IMR-90 (cell line): ENCODE measurements at places on chromosomes 6 and 20. TPM values are rescaled to one million over a fixed set of nuclear protein-coding genes. Genes with fewer than 3 reads are reported as not detected.

- DNase-seq = no peak
- no peak overlapping the region for H3K4me3 ChIP-seq
- no peaks in the 10 kb centered on the region for H3K36me3 ChIP-seq
These were observed 211.9 kb downstream of the GMDS start for GRCh38 chr6:2033544-2033943.

DNA sequence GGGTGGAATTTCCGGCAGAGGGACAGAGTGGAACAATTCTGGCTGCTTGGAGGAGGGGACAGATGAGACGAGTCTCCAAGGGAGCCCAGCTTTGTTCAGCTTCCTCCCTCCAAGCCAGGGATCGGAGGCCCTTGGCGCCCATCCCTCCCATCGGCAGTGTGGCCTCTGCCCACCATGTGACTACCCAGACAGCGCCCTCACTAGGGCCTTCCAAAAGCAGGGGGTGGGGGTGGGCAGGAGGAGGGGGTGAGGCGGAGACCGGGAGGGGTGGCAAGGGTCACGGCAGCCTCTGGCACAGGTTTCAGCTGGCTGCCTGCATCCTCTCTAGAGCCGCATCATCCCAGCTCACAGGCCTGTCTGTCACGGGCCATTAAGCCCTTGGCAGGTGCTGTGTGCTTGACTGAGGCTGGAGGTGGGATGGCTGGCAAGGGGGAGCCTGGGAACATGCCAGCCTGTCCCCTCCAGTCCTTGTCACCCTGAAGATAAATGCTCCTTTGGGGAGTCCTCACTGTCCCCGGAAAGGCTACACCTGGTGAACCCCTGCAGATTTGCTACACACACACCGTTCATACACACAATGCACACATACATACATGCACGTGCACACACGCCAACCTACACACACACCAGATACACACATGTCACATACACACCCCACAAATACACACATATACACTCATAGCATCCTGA is 6.2 kb upstream of the FGD2 start:
- H3K27me3 ChIP-seq = peaks cover 40% of the 10 kb centered on the region
- H3K27ac ChIP-seq = no peak overlapping the region
- DNase-seq = no peak
- no peaks in the 10 kb centered on the region for H3K36me3 ChIP-seq

DNA sequence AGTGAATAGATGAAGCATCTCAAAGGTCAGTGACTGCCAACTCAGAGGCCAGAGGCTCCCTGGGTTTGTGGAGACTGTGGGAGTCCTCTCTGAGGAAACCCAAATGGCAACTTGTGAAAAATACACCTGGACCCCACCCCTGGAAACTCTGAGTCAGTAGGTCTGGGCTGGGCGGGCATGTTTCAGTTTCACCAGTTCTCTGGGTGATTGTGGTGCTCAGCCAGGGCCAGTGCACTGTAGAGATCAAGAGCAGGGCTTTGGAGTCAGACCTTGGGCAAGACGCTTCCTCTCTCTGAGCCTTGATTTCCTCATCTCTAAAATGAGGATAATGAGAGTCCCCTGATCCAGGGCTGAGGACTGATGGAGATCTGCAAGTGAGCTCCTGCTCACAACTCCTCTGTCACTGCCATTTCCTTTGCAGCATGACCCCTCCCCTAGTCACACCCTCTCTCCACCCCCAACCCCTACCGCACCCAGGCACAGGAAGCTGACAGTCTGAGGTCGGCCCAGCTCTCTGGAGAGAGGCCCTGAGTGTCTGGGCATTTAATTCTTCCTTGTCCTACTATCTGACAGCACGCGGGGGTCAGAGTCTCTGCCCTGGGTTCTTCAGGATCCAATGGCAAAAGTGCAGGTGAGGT is 5.1 kb downstream of the DEF6 start:
- no peaks in the 10 kb centered on the region for H3K36me3 ChIP-seq
- peaks cover 6% of the 10 kb centered on the region for H3K4me1 ChIP-seq
- H3K27ac ChIP-seq = no peak overlapping the region
- peaks cover under 1% of the 10 kb centered on the region; the same call in 1 of the 2 replicates for H3K27me3 ChIP-seq
- peak; percentile 9 for DNase-seq

The SPEF1 gene
- total RNA-seq = under 0.01 TPM in 1 of 2 replicates, not detected in the other
